Esophagus squamous epithelium (tissue), 5 donors: ENCODE measurements at places on chromosomes 7 and 10.

GRCh38 chr7:129465080-129465479, 30.8 kb downstream of the STRIP2 start:
- no peak for DNase-seq
- H3K4me3 ChIP-seq: no peak overlapping the region
- no peaks in the 10 kb centered on the region for H3K36me3 ChIP-seq
- no peaks in the 10 kb centered on the region for H3K4me1 ChIP-seq
- no peak overlapping the region for H3K27ac ChIP-seq
- H3K27me3 ChIP-seq: no peaks in the 10 kb centered on the region

DNA sequence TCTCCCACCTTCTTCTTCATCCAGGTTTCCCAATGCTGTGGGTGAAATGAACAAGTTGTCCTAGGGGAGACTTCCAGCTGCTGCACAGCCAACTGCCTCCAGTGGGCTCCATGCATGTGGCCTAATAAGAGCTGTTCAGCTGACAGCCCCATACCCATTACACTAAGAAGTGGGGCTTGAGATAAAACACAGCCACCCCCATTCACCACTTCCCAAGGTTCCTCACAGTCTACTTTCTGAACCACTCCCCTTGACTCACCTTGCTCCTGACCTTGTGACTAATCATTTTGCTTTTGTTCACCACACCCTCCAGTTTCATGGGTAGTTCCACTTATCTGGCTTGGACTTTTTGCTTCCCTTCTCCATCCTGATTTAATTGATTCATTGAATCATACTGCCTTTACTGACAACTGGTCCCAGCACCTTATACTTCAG, 119.3 kb downstream of the CABCOCO1 start:
- H3K27ac ChIP-seq: peak overlapping the region; percentile 62
- peaks cover 16% of the 10 kb centered on the region for H3K4me1 ChIP-seq
- H3K27me3 ChIP-seq: no peaks in the 10 kb centered on the region
- DNase-seq: no peak

DNA sequence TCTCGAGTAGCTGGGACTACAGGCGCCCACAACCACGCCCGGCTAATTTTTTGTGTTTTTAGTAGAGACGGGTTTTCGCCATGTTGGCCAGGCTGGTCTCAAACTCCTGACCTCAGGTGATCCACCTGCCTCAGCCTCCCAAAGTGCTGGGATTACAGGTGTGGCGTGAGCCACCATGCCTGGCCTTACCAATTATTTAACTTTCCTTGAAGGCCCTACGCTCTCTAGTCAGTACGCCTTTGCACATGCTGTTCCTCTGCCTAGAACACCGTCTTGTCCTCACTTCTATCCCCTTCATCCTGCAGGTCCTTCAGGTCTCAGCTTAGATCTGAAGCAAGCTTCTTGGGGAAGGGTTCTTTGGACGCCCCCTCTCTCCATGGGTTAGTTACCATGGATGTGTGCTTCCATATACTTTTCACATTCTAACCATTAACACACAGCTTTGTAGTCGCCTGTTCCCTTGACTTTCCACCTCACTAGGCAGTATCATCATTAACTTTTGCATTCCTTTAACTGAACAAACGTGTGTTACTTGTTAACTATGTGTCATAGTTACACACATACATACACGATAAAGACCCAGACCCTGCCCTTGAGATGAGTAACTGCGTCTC, 592 bp upstream of the ATP6V1F start:
- H3K4me1 ChIP-seq: peaks cover 44% of the 10 kb centered on the region
- H3K27me3 ChIP-seq: no peaks in the 10 kb centered on the region
- peaks cover 24% of the 10 kb centered on the region for H3K36me3 ChIP-seq
- peak overlapping the region; percentile 5 for H3K27ac ChIP-seq
- no peak for DNase-seq
- peak overlapping the region; percentile 96 for H3K4me3 ChIP-seq

GRCh38 chr7:28731092-28731658, 227.0 kb downstream of the TRIL start:
- no peak for DNase-seq
- no peak overlapping the region for H3K4me3 ChIP-seq
- H3K27me3 ChIP-seq: no peaks in the 10 kb centered on the region
- no peaks in the 10 kb centered on the region for H3K36me3 ChIP-seq
- H3K27ac ChIP-seq: peak overlapping the region; percentile 66

- H3K27ac ChIP-seq: no peak overlapping the region
- no peaks in the 10 kb centered on the region for H3K4me1 ChIP-seq
- no peaks in the 10 kb centered on the region for H3K27me3 ChIP-seq
- no peak overlapping the region for H3K4me3 ChIP-seq
These were observed 308.6 kb upstream of the FZD8 start for GRCh38 chr10:35950701-35951100.

DNA sequence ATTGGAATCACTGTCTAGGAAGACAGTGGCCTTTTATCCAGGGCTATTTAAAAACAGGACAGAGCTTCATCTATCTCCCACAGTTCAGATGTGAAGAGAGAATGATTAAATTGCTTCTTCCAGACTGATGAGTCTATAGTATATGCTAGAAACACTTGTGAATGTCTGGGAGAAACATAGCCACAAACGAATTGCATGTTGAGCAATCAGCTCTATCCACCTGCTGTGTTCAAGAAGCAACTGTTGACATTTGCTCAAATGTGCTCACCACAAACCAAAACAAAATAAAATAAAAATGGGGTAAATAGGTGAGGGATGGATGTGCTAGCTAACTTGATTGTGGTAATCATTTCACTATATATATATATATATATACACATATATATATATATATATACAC, 195.1 kb downstream of the HECW1 start:
- no peaks in the 10 kb centered on the region for H3K36me3 ChIP-seq
- H3K27me3 ChIP-seq: peaks cover 1% of the 10 kb centered on the region
- no peak for DNase-seq
- H3K27ac ChIP-seq: no peak overlapping the region

GRCh38 chr10:20091698-20092097, 275.5 kb downstream of the PLXDC2 start:
- H3K4me3 ChIP-seq: no peak overlapping the region
- no peak overlapping the region for H3K27ac ChIP-seq
- no peaks in the 10 kb centered on the region for H3K4me1 ChIP-seq
- H3K36me3 ChIP-seq: no peaks in the 10 kb centered on the region
- DNase-seq: no peak
- no peaks in the 10 kb centered on the region for H3K27me3 ChIP-seq

DNA sequence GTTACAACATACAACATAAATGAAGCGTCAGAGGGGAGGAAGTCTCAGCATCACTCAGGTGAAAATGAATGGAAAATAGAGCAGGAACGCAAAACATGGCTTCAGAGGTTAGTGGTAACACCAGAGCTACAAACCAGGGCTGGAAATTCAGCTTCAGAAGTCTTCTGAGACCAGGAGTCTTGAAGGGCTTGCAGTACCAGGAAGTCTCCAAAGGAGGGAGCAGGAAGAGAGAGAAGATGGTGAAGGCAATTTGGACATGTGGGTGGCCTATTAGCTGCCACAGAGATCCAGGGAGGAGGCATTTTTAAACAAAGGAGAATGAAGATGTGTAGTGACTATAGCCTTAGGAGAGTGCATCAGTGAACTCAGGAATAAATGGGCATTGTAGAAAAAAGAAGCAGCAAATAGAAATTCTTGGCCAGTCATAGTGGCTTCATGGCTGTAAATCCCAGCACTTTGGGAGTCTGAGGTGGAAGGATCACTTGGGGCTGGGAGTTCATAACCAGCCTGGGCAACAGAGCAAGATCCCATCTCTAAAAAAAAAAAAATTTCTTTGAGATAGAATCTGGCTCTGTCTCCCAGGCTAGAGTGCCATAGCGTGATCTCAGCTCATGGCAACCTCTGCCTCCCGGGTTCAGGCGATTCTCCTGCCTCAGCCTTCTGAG, 9.3 kb upstream of the TET1 start:
- no peak overlapping the region for H3K27ac ChIP-seq
- no peak for DNase-seq
- H3K4me3 ChIP-seq: no peak overlapping the region
- no peaks in the 10 kb centered on the region for H3K36me3 ChIP-seq
- H3K27me3 ChIP-seq: peaks cover 5% of the 10 kb centered on the region

DNA sequence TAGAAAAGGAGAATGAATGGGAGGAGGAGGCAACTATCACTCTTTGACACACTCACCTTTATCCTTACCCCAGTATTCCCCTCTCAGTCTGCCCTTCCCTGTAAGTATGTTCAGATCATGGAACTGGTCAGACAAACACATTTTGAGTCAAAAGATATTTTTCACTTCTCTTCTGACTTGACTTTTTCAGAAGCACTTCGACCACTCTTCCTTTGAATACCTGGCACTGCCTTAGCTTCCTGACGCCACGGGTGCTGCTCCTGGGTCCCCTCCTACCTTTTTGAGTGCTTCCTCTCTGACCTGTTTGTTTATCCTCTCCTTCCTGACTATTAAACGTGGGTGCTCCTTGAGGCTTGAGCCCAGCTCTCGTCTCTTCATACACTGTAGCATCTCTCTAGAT, 19.8 kb upstream of the C10orf67 start:
- no peak overlapping the region for H3K27ac ChIP-seq
- no peak overlapping the region for H3K4me3 ChIP-seq
- DNase-seq: no peak
- no peaks in the 10 kb centered on the region for H3K27me3 ChIP-seq

DNA sequence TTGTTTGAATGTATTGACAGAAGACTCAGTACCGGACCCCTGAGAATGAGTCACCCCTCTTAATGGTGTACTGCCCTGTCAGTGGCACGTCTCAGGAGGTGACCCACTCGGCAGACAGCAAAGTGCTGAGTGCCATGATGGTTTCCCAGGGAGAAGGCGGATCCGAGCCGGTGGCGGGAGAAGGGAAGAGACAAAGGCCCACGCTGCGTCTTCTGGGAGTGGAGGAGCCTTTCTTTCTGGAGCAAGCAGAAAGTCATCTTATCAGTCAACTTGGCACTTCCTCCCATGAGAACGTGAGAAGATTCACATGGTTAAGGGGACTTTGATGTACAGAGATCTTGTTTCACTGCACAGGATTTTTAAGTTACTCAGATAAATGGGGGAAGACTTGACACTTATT, 14.6 kb upstream of the PPP2R2D start:
- H3K36me3 ChIP-seq: no peaks in the 10 kb centered on the region
- H3K27me3 ChIP-seq: no peaks in the 10 kb centered on the region
- no peaks in the 10 kb centered on the region for H3K4me1 ChIP-seq
- no peak for DNase-seq
- no peak overlapping the region for H3K4me3 ChIP-seq

DNA sequence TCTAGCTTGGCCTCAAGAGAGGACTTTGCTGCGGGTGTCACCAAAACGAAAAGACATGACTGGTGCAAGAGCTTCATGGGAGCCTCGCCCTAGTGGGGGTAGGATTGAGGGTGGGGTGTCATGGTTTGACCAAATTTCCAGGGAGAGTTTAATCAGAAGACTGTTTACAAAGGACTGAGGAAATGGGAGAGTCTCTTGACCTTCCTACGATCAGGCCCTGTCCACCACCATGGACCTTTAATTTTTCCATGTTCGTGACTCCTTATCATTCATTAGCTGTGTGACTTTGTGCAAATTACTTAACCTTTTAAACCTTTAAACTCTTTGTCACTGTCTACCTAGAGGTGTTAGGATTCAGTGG, 23.0 kb downstream of the AKR1E2 start:
- no peak for DNase-seq
- no peaks in the 10 kb centered on the region for H3K36me3 ChIP-seq
- no peaks in the 10 kb centered on the region for H3K27me3 ChIP-seq
- peaks cover 26% of the 10 kb centered on the region for H3K4me1 ChIP-seq
- H3K27ac ChIP-seq: no peak overlapping the region

DNA sequence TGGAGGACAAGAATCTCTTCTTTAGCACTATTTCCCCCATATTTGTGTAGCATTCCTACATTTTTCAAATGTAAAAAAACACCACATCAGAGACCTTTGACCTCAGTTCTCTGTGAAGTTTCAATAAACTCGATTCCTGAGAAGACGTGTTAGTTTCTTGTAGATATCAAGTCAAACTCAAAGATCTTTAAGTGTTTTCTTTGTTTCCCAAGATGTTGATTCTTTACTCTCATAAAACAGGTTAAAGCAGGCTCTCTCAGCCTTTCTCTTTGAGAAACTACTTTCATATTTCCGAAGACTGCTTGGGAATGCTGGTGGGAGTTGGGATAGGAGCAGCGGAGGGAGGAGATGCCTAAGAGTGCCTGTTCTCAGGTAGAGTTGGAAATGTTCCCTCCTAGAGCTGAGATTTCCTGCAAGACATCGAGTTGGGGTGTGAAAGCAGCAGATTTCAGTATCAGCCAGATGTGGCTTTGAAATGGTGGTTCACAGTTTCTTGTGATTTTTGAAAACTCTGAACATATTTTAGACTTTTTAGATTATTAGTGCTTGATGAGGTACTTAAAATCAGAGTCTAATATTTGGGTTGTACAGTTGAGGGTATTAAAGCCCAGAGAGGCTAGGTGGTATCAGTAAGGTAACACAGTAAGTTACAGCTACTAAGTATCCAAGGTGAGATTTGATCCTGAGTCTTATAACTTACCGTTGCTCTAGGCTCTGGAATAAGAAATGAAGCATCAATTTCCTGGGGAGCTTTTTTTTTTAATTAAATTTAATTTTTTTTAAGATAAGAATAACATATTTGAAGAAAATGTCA, 13.9 kb downstream of the ADK start:
- H3K27me3 ChIP-seq: no peaks in the 10 kb centered on the region
- H3K27ac ChIP-seq: no peak overlapping the region
- peaks cover 11% of the 10 kb centered on the region for H3K36me3 ChIP-seq
- DNase-seq: no peak

DNA sequence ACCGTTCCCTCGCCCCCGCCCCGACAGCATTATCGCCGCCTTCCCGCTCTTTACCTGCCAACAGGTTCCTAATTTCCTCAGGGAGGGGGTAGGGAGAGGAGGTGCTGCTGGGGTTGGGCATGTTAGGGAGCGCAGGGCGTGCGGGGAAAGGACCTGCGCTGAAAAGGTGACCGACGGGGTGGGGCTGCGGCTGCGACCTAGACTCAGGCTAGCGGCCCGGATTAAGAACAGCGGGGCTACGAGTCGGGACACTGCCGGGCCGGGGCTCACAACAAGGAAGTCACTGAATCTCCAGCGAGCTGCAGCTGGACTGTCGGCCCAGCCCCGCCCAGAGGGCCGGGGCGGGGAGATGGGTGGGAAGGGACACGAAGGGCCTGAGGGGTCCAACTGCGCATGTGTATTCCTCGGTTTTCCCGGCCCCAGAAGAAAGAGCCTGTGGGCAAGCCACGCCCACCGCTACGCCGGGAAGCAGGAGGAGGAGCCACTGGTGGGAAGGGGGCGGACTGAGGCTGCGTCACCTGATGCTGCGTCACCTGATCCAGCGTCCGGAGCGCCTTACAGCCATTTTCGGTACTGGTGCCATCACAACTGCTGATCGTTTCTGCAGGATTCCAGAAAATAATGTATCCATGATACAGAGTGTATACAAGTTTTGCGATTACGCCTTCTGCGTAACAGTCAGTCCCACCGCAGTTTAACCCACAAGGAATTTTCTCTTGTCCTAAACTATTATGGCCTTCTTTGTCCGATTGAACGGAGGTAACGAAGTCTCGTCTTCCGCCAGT, at the start of gene SKAP2:
Gene SKAP2, minus strand, starts transcription at position 282 of the 785 bp plus-strand sequence. Its CDS starts 161 bp downstream, at position 121.
- DNase-seq: peak; percentile 91
- no peaks in the 10 kb centered on the region for H3K27me3 ChIP-seq
- H3K4me3 ChIP-seq: peak within 1 kb of the TSS; percentile 59
- peak within 1 kb of the TSS; percentile 96 for H3K27ac ChIP-seq
